KBM-7 (cell line): ENCODE measurements at places on chromosomes 6 and 20.

GRCh38 chr6:140134224-140134623 lies 759.8 kb upstream of the CITED2 start:
- no peak for DNase-seq

DNA sequence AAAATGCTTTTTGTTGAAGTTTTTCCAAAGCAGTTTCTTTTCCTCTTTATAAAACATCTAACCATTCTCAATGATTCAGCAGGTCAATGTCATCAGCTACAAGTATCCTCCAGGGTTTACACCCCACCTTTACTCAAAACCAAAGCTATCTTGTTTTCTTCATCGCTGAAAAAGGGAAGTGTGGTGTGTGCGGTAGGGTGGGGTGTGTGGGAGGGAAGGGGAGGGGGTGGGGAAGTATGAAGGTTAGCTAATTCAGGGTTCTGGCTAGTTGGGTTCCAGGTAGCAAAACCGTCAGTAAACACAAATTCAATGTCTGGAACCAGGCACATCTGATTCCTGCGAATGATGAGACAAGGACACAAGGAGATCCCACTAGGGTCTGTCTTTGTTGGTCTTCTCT lies 189.6 kb downstream of the GJA10 start:
- DNase-seq: peak; percentile 37

- DNase-seq: no peak
Measured at GRCh38 chr6:5730585-5731263, 276.0 kb downstream of the NRN1 start.

DNA sequence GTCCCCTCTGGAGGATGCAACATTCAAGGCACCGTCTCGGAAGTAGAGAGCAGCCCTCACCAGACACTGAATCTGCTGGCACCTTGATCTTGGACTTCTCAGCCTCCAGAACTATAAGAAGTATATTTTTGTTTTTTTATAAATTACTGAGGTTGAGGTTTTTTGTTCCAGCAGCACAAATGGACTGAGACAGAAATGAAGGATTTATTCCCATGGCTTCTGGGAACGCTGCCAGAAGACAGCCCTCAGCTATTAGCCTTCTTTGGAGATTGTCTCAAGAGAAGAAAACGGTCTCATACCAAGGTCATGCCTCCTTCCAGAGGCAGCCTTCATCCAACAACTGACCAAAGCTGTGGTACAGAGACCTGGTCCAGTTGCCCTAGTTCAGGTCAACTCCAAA lies 85.4 kb downstream of the CHMP4B start:
- DNase-seq: no peak

- DNase-seq: no peak
Measured at GRCh38 chr6:3291346-3291745, 32.6 kb downstream of the PSMG4 start.

GRCh38 chr6:42403421-42403820 lies 48.3 kb downstream of the TRERF1 start:
- DNase-seq: no peak

DNA sequence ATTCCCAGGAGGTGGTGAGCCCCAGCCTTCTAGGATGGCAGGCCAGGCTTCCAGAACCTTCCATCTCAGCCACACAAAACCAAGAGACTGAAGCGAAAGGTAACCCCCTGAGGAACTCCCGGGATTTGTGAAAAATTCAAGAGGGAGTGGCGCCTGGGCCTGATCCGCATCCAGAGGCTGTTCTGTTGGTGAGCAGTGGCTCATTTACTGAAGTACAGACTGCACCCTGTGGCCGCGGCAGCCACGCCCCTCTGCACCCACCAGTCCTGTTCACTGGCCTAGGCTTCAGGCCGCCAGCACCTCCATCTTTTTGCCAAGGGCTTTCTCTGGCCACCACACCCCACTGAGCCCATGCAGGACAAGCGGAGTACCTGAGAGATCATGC lies 79.1 kb upstream of the PTPN1 start:
- DNase-seq: no peak

DNA sequence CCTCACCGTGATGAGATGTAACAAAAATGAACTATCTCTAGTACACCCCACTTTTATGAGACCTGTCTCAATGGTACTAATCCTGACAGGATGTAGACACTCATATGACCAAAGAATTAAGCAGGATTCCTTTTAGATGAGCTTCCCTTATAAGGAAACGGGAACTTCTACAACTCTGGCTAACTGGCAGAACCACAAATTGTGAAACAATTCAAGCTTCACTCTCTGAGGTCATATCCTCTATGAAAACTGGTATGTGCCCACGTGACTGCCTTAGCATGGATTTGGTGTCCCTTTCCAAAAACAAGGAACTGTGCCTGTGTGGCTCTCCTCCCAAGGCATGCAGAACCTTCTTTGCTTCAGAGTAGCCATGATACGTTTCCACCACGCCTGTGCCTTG lies 14.1 kb upstream of the CPNE5 start:
- DNase-seq: peak; percentile 88

GRCh38 chr6:164417537-164418261 lies 891.7 kb downstream of the C6orf118 start:
- no peak for DNase-seq

DNA sequence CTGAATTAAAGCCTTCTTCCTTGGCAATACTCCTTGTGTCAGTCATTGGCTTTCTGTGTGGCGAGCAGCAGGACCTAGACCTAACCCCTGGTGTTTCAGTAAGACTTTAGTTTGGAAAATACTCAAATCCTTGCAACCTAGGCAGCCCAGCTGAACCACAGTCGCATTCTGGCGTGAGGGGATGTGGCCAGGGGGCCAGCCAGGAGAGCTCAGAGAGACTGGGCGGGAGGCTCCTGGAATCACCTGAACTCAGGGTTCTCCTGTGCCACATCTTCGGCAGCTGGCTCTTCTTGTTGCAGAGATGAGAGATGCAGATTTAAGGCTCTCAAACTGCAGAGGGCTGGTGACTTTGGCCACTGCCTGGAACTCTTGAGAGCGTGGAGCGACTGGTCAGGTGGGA lies 102.7 kb downstream of the SYNDIG1 start:
- DNase-seq: no peak

DNA sequence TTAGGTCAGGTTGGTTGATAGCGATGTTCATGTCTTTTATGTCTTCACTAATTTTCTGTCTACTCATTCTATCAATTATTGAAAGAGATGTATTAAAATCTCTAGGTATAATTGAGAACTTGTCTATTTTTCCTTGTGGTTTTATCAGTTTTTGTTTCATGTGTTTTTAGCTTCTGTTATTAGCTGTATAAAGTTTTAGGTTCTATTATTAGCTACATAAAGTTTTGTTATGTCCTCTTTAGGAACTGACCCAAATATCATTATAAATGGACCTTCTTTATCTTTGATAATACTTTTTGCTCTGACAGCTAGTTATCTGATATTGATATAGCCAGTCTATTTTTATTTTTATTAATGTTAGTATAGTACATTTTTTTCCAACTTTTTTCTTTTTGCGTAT lies 92.4 kb upstream of the TMEM170B start:
- no peak for DNase-seq

- DNase-seq: no peak
Measured at GRCh38 chr20:22946596-22946995, 88.5 kb upstream of the SSTR4 start.

DNA sequence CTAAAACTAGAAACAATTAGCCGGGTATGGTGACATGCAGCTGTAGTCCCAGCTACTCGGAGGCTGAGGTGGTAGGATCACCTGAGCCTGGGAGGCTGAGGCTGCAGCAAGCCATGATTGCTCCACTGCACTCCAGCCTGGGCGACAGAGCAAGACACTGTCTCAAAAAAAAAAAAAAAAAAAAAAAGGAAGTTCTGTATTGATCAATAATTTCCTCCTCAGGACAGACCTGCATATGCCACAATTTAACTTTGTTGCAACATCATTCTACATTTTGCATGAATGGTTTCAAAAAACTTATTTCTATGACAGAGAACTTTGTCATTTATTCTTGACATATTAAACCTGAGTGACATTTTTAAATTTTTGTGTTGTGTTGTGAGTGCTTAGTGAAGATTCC lies 5.5 kb downstream of the DNAJC5 start:
- peak; percentile 56 for DNase-seq

GRCh38 chr6:5766260-5766659 lies 240.5 kb downstream of the NRN1 start:
- no peak for DNase-seq

DNA sequence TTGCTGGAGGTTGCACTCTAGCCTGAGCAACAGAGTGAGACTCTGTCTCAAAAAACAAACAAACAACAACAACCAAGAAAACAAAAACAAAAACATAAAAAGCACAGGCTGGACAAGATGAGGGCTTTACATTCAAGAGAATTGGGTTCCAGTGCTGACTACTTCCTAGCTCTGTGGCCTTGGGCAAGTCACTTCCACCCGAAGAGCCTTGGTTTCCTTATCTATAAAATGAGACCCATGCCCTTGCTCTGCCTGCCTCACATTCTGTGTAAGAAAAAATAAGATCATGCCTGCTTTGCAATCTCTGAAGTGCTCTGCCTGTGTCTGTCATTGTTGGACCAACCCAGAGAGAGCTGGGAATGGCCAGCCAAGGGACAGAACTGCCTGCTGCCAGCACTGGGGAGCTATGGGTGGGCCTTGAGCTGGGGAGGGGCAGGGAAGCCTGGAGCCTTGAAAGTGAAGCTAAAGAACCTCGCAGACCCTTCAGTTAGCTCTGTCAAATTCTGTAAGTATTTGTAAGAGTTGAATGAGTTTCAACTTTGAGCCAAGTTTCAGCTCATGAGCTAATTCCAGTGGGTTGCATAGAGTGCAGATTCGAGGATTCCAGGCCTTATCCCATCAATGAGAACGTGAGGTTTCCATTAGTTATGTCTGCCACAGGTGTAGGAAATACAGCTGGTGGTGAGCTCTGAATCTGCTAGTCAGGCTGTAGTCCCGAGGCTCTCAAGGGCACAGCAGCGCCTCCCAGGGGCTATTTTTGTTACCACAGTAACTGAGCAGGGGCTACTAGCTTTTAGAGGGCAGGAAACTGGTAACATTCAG lies 93.2 kb downstream of the DLGAP4 start:
- DNase-seq: peak; percentile 70

- DNase-seq: no peak
Measured at GRCh38 chr6:166613027-166613426, 14.0 kb downstream of the RPS6KA2 start.

GRCh38 chr6:169028343-169028742 lies 225.3 kb downstream of the THBS2 start:
- no peak for DNase-seq

GRCh38 chr20:8249634-8250033 lies 117.6 kb downstream of the PLCB1 start:
- no peak for DNase-seq

GRCh38 chr6:6890400-6890858 lies 217.3 kb upstream of the RREB1 start:
- DNase-seq: no peak

- no peak for DNase-seq
Measured at GRCh38 chr6:36361071-36361470, 24.4 kb upstream of the BNIP5 start.

GRCh38 chr6:48782225-48782624 lies 671.2 kb upstream of the PTCHD4 start:
- no peak for DNase-seq

- peak; percentile 77 for DNase-seq
Measured at GRCh38 chr6:138728662-138729061, 44.9 kb upstream of the CCDC28A start.

DNA sequence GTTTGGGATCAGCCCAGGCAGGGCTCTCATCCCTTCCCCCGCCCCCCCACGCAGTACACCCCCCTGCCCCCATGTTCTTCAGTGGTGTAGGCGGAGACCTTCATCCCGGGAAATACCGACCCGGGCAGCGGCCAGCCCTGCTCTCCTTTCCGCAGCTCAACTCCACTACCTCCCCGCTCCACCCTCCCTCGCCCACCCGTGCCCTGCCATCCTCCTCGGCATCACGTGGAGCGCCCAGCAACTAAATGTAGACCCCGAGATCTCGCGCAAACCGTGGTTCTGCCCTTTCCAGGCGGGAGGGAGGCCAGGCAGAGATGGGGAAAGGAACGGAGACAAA lies 1932.2 kb upstream of the DEFB115 start:
- DNase-seq: no peak

- DNase-seq: no peak
Measured at GRCh38 chr6:74891349-74891831, 314.5 kb downstream of the COL12A1 start.

GRCh38 chr6:162069995-162070394 lies 657.6 kb downstream of the PRKN start:
- no peak for DNase-seq

DNA sequence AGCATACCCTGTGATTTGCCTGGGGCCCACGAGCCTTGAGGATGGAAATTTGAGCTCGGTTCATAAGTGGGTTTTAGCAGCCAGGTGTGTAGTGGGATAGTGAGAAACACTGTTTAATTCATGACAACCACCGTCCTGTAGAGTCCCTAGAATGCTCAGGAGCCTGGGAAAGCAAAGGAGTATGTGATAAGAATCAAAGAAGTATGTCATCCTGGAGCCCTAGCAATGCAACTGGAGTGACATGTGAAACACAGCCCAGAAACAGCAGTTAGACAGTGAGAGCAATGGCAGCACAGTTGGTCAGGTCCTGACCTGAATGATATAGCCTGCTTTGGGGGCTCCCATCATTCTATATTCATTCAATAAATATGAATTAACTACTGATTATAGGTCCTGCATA lies 161.2 kb upstream of the ECI2 start:
- DNase-seq: no peak

- DNase-seq: no peak
Measured at GRCh38 chr6:144266091-144266649, 19.0 kb upstream of the UTRN start.

DNA sequence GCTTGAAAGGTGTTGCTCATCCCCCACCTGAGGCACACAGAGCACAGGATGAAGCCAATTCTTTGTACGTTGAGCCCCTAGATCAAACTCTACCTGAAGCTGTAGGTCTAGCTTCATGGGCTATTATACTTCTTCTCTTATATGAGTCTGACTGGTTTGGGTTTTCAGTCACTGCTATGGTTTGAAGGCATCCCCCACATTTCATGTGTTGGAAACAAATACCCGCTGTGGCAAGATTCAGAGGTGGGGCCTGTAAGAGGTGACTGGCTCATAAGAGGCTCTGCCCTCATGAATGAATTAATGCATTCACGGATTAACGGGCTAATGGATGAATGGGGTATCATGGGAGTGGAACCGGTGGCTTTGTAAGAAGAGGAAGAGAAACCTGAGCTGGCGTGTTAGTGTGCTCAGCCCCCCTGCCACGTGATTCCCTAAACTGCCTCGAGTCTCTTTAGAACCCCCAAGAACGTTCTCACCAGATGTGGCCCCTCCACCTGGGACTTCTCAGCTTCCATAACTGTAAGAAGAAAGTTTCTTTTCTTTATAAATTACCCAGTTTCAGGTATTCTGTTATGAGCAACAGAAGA lies 39.2 kb downstream of the PREX1 start:
- DNase-seq: peak; percentile 49

DNA sequence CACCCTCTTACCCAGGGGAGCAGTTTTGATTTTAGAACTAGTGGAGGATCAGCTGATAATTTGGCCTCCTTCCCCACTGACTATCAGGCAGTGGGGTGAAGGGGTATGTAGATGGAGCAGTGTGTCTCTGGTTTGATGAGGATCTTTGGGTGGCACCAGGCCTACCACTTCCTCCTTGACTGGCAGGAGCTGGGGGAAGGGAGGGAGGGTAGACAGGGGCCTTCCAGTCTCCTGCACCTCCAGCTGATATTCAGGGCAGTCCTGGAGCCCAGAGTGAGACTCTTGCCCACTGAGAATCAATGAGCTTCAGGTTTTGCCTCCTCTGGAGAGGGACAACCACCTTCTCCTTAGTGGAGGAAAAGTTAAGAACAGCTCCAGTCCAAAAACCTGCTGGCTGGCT lies 3.2 kb downstream of the DEF6 start:
- DNase-seq: no peak
